Cardiac muscle cell (in vitro differentiated cells and primary cell): ENCODE measurements at places on chromosomes 4 and X. TPM values are rescaled to one million over a fixed set of nuclear protein-coding genes. Genes with fewer than 3 reads are reported as not detected.

GRCh38 chrX:48520976-48521352 lies 644 bp upstream of the EBP start:
- DNase-seq, result no peak

GRCh38 chr4:154511981-154512380 lies 20.4 kb upstream of the DCHS2 start:
- no peak for DNase-seq

GRCh38 chrX:926070-926469 lies 286.4 kb downstream of the CRLF2 start:
- no peak for DNase-seq

DNA sequence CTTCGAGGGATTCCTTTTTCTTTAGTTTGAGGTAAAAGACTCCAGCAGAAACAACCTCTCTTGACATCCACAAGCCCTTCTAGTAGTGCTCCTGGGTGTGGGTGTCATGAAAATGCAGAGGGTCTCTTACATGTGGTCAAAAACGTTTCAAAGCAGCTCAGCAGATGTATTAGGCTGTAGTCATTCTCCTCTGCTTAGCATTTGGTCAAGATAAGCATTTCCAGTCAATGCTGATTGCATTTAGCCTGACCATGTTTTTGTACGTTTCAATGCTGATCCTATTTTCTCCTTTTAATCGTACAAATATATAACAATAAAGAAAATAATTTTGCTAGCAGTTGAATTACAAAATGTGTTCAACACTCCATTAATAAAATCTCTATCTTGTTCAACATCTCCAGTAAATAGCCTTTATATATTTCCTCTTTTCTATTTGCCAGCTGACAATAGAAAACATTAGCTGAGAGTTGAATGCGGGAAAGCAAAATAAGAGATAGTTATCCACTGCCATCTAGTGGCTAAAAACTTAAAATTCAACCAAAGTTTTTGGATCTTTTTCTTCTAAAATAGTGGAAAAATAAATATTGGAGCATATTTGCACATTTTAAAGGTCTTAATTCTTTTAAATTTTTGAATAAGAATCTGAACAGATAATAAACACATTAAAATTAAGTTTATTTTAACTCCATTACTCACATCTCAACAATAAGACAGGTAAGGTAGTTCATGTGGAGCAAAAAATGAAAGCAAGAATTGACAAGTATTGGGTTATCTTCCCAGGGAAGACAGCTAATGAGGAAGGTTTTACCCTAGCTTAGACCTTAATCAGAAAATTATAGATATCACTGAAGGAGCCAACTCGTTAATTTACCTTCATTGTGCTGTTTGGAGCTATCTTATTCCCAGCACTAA lies 15.2 kb upstream of the PACRGL start:
- DNase-seq, result peak; percentile 43

DNA sequence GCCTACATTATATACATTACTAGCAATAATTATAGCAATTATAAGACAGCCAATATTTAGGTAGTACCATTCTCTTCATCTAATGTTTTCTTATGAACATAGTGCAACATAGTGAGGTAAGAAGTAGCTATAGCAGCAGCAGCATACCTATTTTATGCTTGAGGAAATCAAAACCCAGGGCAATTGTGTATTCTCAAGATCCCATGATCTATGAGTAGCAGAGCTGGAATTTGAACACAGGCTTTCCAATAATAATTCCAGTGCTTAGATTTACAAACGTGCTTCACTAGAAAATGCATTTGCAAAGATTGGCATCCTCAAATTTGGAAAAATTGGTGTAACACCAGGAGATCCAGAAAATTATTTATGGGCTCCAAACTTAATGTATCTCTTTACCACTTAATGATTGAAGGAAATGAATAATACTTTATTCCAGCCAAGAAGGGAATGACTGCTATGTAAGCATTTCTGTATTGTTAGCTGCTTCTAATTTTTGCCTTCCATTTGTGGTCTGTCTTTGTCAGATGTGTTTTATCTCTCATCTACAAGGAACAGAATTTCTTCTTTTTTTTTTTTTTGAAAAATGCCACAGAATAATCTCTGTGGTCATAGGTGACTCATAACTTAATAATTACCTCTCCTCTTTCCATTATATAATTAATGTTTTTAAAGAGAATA lies 451.1 kb downstream of the ARAP2 start:
- no peak for DNase-seq

DNA sequence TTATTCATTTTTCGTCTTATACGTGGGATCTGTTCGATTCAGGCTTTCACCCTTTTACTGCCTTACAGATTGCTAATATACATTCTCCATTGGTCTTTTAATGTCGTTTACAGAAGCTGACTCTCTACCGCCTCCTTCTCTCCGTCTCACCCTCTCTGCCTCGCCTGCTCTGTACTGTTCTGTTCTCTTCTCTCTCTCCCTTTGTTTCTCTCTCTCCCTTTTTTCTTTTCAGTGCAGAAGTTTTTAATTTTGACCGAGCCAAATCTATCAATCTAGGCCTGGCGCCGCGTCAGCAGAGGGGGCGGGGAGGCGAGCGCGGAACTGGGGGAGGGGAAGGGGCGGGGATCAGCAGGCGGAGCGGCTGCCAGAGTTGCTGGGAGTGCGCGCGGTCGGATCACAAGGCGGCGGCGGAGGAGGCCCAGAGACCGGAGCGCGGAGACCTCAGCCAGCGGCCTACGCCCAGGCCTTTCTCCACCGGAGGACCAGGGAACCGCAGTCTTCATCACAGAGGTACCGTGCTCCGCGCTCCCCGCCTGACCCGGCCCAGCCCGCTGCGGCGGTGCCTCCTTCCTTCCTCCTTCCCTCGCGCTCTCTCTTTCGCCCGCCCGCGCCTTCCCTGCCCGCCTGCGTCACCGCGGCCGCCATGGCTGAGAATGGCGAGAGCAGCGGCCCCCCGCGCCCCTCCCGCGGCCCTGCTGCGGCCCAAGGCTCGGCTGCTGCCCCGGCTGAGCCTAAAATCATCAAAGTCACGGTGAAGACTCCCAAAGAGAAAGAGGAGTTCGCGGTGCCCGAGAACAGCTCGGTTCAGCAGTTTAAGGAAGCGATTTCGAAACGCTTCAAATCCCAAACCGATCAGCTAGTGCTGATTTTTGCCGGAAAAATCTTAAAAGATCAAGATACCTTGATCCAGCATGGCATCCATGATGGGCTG lies at the start of gene UBQLN2:
TSS of gene UBQLN2 (plus strand) at position 397 of the 931 bp plus-strand sequence. CDS start at position 644, 247 bp downstream.
- DNase-seq, result peak; percentile 80

DNA sequence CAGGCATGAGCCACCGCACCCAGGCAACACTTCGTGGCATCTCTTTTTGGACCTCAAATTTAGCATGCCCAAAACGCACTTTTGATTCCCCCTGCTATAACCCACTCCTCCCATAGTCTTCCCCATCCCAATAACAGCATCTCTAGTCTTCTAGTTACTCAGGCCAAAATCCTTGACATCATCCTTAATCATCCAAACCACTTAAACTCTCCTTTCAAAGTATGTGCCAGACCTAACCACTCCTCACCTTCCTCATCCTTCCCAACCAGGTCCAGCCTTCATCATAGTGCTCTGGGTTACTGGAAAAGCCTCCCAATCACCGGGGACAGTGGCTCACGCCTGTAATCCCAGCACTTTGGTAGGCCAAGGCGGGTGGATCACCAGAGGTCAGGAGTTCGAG lies 41.9 kb downstream of the AFAP1 start:
- DNase-seq, result no peak

DNA sequence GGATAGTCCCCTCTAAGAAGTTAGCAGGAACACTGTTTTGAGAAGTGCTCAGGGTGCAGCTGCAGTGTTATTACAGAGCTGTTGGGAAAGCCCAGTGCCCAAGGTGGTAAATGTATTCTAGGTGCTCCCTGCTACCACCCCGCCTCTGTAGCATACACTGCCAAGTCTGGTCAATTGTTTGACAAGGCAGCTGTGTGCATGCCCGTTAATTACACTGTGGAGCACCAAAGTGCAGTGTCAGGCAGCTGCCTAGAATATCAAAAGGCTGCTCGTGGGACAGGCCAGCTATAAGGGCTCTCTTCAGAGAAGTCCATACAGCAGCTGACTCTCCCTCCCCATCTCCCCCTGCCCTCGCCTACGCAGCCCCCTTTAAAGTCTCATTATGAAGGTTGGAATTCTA lies 99.9 kb upstream of the KLHL13 start:
- no peak for DNase-seq

DNA sequence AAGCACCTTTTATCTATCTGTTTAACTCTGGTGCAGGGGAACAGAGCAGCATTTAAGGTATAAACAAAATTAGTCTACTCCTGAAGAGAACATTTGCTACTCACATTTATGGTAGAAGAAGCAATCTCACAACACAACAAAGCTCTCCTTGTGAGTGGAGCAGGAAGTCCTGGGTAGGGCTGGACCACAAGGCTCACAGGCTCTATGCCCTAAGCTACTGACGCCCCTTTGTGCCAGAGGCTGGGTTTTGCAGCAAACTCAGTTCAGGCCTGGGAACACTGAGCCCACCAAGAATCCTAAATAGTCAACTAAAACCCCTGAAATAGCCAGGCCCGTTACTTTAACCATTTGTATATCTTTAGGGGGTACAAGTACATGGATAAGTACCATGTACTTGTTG lies 4.7 kb upstream of the ZXDB start:
- DNase-seq, result no peak

DNA sequence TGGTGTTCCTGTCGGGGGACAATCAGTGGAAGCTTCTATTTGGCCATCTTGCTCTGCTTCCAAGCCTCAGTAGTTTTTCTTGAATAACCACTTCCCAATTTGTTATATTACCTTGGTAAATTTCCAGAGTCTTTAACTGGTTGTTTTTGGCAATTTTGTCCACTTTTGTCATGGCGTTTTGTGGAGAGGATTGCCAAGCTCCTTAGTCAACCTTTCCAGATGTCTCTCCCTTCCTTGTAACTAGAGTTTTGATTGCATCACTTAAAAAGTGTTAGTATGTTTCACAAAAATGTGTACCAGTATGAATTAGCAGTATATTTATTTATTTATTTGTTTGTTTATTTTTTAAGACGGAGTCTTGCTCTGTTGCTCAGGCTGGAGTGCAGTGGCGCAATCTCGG lies 15.8 kb upstream of the UXT start:
- DNase-seq, result no peak

Gene STBD1
- 22.6 and 30.5 TPM in 2 replicates for polyA plus RNA-seq

Gene HSD17B13
- polyA plus RNA-seq, result 1.0 TPM in 1 of 2 replicates, not detected in the other

Gene TRPC3
- polyA plus RNA-seq, result 46.8 and 48.7 TPM in 2 replicates

Gene ASB9
- polyA plus RNA-seq, result 0.67 TPM in 1 of 2 replicates, not detected in the other

Gene PSAPL1
- 3.5 and 5.9 TPM in 2 replicates for polyA plus RNA-seq

Gene SMIM10
- 3.0 and 5.5 TPM in 2 replicates for polyA plus RNA-seq
